ENCODE measurements at places on chromosomes 2 and 18.

GRCh38 chr2:196176142-196176738 is 4.9 kb upstream of the STK17B start:
- peak overlapping the region; percentile 92 for H3K27ac ChIP-seq
- peak; percentile 90 for DNase-seq
- peak overlapping the region; percentile 56 for H3K4me3 ChIP-seq
- peaks cover 72% of the 10 kb centered on the region for H3K4me1 ChIP-seq
- no peaks in the 10 kb centered on the region for H3K27me3 ChIP-seq

- no peak for DNase-seq
- H3K4me1 ChIP-seq: peaks cover 6% of the 10 kb centered on the region
- peaks cover 25% of the 10 kb centered on the region for H3K36me3 ChIP-seq
- H3K4me3 ChIP-seq: no peak overlapping the region
These were observed 91.5 kb downstream of the ARHGEF33 start for GRCh38 chr2:38981003-38981669.

GRCh38 chr2:132438691-132439090 is 22.1 kb downstream of the GPR39 start:
- H3K27ac ChIP-seq: no peak overlapping the region
- DNase-seq: no peak
- no peak overlapping the region for H3K4me3 ChIP-seq
- H3K36me3 ChIP-seq: no peaks in the 10 kb centered on the region

GRCh38 chr18:75395137-75395536 is 32.4 kb downstream of the SMIM21 start:
- H3K4me1 ChIP-seq: no peaks in the 10 kb centered on the region
- no peak overlapping the region for H3K27ac ChIP-seq
- H3K36me3 ChIP-seq: no peaks in the 10 kb centered on the region
- DNase-seq: no peak

GRCh38 chr2:172375251-172375650 is 52.1 kb upstream of the ITGA6 start:
- H3K4me3 ChIP-seq: no peak overlapping the region
- no peaks in the 10 kb centered on the region for H3K36me3 ChIP-seq
- no peak for DNase-seq
- peaks cover 52% of the 10 kb centered on the region for H3K27me3 ChIP-seq

GRCh38 chr2:226773291-226773690 is 26.3 kb downstream of the IRS1 start:
- H3K27ac ChIP-seq: no peak overlapping the region
- H3K36me3 ChIP-seq: peaks cover 1% of the 10 kb centered on the region
- peaks cover 18% of the 10 kb centered on the region for H3K4me1 ChIP-seq
- H3K27me3 ChIP-seq: peaks cover 44% of the 10 kb centered on the region

- H3K4me1 ChIP-seq: no peaks in the 10 kb centered on the region
- H3K36me3 ChIP-seq: no peaks in the 10 kb centered on the region
- DNase-seq: no peak
- H3K4me3 ChIP-seq: no peak overlapping the region
These were observed 105.3 kb upstream of the TTN start for GRCh38 chr2:178912416-178913048.

DNA sequence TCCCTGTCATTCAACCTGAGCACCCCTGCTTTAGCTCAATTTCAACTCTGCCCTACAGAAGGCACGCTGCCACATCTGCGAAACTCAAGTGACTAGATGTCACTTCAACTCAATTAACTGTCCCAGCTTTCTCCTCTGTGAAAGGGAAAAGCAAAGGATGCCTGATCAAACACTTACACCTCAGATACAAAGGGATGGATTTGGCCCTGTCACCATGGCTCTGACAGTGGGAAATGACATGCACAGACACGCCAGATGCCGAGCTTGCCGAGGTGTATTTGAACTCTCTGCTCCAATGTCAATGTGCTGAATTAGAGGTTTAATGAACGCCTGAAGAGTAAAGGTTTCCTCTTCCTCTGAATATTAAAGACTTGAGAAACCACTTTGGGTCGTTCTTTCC is 481.1 kb downstream of the CBLN2 start:
- no peak overlapping the region for H3K27ac ChIP-seq
- no peaks in the 10 kb centered on the region for H3K27me3 ChIP-seq
- no peaks in the 10 kb centered on the region for H3K4me1 ChIP-seq
- no peak for DNase-seq
- no peaks in the 10 kb centered on the region for H3K36me3 ChIP-seq

DNA sequence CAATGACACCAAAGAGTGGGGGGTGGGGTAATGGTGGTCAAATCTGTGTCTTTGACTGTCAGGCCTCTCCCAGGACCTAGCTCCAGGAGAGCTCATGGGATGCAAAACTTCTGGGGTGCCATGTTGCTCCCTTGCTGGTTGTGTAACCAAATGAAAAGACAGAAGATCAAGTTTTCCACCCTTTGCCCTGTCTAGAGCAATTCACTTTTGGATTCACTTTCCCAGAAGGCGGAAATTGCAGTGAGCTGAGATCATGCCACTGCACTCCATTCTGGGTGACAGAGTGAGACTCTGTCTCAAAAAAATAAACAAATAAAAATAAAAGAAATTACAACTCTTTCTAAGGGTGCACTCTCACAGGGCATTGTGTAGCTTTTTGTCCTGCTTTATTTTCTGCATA is 34.9 kb upstream of the PLA2R1 start:
- no peak for DNase-seq
- no peaks in the 10 kb centered on the region for H3K4me1 ChIP-seq
- H3K27ac ChIP-seq: no peak overlapping the region
- H3K36me3 ChIP-seq: peaks cover 1% of the 10 kb centered on the region

DNA sequence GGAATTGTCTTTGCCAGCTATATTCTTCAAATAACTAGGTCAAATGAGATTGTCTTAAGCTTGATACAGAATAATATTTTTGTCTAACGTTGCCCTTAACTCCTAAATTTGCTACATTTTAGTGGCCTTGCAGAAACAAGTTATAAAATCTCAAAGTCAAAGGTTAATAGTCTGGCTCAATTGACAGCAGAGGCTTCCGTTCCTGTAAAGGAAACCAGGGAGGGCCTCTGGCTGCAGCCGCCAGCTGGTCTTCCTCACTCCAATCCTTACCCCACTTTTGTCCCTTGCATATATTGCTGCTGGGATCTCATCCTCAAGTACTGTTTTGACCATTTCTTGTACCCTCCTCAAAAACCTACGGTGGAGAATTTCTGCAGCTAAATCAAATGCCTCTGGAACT is 17.1 kb downstream of the CYB5A start:
- peaks cover 16% of the 10 kb centered on the region for H3K4me1 ChIP-seq
- H3K27me3 ChIP-seq: no peaks in the 10 kb centered on the region
- no peak overlapping the region for H3K4me3 ChIP-seq
- no peaks in the 10 kb centered on the region for H3K36me3 ChIP-seq
- no peak for DNase-seq

DNA sequence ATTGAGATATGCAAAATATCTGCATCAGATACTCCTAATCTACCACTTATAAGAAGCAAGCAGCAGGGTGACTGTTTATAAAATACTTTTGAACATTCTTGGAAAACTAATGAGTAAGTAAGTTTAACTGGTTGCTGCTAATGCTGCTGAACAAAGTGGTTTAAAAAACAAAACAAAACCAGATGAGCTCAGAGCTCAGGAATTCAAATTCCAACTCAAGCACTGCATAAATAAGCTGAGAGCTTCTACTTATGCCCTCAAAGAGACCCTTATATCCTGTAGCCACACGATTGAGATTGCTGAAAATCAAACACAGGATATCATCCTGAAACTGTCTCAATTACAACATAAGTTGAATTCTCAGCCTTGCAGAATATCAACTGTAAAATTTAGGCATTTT is 62.3 kb upstream of the NYAP2 start:
- no peak overlapping the region for H3K4me3 ChIP-seq
- no peak overlapping the region for H3K27ac ChIP-seq
- H3K27me3 ChIP-seq: peaks cover 20% of the 10 kb centered on the region
- DNase-seq: no peak
- H3K36me3 ChIP-seq: no peaks in the 10 kb centered on the region
- H3K4me1 ChIP-seq: no peaks in the 10 kb centered on the region

- peaks cover 61% of the 10 kb centered on the region for H3K27me3 ChIP-seq
- no peak for DNase-seq
- H3K36me3 ChIP-seq: no peaks in the 10 kb centered on the region
- no peaks in the 10 kb centered on the region for H3K4me1 ChIP-seq
- no peak overlapping the region for H3K4me3 ChIP-seq
These were observed 14.7 kb downstream of the DAPL1 start for GRCh38 chr2:158809816-158810215.

DNA sequence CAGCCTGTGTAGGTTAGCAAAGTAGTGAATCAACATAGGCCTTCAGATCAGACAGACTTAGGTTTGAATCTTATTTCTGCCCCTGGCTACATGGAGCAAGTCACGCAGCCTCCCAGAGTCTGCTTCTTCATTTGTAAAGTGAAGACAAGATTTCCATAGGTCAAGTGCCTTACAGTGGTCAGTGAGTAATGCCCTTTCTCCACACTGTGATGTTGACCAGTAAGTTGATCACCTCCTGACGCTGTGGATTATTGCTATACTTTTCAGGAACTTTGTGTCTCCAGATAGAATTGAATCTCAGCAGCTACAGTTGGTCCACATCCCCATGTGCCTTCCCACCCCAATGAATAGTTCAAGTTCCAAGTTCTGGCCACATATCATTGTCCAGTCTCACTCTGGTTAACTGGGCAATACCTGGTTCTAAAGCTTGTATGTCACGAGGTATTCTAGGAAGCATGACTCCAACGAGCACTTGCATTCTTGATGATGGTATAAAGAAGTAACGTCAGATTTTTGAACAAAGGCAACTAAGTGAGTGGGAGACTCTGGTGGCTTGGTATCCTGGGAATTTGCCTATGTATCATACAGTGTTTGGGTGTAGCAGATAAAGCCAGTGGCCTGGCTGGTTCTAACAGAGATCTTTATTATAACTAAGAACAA is 2.1 kb upstream of the CLIP4 start:
- peaks cover 38% of the 10 kb centered on the region for H3K4me1 ChIP-seq
- no peak for DNase-seq
- H3K36me3 ChIP-seq: peaks cover 12% of the 10 kb centered on the region
- peak overlapping the region; percentile 95 for H3K4me3 ChIP-seq
- H3K27ac ChIP-seq: peak overlapping the region; percentile 96

DNA sequence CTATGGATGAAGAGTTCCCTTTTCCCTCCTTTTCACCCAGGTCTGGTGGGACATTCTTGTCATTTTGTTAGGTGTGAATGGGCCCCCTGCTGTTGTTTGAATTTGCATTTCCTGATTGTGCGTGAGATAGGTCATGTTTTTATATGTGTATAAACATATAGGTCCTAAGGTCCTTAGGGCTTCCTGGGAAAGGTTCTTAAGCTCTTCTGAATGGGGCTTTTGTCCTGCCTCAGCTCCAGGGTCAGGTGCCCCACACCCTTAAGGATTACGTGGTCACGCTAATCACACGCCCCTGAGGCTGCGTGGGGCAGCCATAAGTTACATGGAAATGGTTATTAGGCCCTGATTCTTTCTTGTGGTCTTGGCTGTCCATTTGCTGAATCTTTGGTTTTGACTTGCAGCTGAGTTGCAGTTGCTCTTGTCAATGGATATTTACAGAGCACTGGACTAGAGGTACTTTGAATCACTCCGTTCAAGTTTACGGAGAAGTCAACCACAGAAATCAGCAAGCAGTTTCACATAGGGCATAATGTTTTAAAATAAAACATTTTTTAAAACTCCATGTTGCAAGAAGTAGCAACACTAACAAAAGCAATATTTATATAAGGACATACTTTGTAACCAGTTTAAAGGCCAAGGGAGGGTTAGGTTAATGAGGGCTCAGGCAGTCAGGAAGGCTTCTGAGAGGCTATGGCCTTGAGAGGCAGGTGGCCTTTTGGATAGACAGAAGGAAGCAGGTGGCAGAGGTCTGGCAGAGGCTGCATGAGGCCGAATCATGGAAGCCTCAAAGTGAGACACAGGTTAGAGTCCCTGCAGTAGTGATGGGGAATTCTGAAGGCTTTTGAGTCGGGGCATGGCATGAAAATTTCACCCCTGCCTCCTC is 24.2 kb downstream of the LIPG start:
- no peaks in the 10 kb centered on the region for H3K4me1 ChIP-seq
- DNase-seq: no peak
- no peak overlapping the region for H3K4me3 ChIP-seq
- H3K36me3 ChIP-seq: no peaks in the 10 kb centered on the region
- no peak overlapping the region for H3K27ac ChIP-seq

DNA sequence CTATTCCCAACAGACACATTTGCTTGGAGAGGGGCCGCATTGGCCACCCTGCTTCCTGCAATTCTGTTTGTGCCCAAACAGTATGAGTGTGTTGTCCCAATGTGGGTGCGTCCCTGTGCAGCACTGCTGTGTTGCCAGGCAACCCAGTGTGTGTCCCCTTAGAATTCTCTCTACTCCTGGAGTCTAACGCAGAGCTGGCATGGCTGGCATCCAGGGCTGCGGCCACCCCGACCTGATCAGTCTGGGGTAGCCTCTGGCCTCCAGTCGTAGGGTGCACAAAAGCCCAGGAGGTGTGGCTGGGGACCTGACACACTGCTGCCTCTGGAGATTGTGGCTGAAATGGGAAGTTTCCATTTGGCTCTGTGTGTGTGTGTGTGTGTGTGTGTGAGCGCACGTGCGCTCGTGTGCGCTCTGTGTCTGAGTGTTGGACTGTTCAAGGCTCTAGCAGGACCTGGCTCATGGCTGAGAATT is 48.0 kb downstream of the TEX44 start:
- peaks cover 3% of the 10 kb centered on the region for H3K36me3 ChIP-seq
- H3K27me3 ChIP-seq: no peaks in the 10 kb centered on the region
- no peak overlapping the region for H3K27ac ChIP-seq
- no peak overlapping the region for H3K4me3 ChIP-seq
- DNase-seq: no peak
- peaks cover 9% of the 10 kb centered on the region for H3K4me1 ChIP-seq

- peaks cover 5% of the 10 kb centered on the region for H3K4me1 ChIP-seq
- DNase-seq: no peak
- peaks cover 1% of the 10 kb centered on the region for H3K36me3 ChIP-seq
- H3K27ac ChIP-seq: no peak overlapping the region
These were observed 4.0 kb upstream of the GPR17 start for GRCh38 chr2:127641846-127642507.

DNA sequence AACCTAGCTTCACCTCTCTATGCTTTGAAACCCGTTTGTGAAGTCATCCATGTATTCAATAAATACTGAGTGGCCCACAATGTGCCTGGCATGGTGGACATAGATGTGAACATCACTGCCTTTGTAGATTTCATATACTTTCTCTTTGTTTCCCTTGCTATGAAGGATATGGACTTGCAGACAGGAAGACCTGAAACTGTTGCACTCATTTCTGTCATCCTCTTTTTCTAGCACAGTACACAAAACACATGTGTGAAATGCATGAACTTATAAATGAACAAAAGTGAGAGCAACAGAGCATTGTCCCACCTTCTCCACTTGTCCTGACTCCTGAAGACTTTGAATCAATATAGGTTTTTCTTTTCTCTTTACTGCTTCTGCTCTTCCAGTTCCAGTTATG is 249.4 kb upstream of the LINC00305 start:
- H3K36me3 ChIP-seq: no peaks in the 10 kb centered on the region
- H3K27me3 ChIP-seq: no peaks in the 10 kb centered on the region
- no peak for DNase-seq
- H3K4me3 ChIP-seq: no peak overlapping the region
